ENCODE measurements at places on chromosomes 1 and 21.

GRCh38 chr1:58119971-58120370, 426.6 kb downstream of the OMA1 start:
- DNase-seq: no peak

- DNase-seq: no peak
Observed at GRCh38 chr21:25518491-25518911, 88.8 kb downstream of the MRPL39 start.

DNA sequence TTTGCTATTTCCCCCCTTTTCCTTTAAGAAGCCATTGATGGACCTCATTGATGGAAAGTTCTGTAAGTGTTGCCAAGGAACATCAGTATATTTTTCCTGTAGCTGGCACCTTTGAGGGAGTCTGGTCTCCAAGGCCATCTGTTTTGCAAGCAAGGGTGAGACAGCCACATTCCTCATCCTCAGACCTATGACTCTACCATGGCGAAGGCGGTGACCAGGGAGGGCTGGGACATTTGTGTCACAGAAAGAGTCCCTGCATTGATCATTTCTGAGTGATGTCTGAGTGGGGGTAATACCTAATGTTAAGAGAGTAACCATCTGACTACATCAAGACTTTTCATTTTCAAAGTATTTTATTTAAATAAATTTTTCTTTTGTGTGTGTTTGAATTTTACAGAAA, 35.4 kb downstream of the KIAA0040 start:
- no peak for DNase-seq

DNA sequence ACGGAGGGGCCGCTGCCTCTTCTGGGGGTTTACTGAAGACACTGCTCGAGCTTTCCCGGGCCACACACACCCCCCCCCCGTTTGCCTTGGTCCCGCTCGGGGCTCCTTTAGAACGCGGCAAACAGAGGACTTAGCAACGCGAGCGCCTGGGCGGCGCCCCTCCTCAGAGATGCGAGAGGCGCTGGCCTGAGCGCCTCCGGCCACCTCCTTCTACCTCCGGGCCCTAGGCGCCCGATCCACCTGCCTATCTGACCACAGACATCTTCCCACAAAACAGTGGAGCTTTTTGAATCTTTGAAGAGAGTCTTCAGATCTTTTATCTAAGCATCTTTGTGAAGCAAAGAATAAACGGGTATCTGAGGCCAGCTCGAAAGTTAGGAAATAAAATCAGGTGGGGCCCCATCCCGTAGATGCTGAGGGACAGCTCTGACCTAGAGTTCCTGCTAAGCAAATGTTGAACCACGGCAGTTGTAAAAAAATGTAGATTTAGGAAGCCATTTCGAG, 436 bp upstream of the TTLL7 start:
- no peak for DNase-seq

- DNase-seq: no peak
Observed at GRCh38 chr1:5331101-5331500, 661.1 kb downstream of the NPHP4 start.

DNA sequence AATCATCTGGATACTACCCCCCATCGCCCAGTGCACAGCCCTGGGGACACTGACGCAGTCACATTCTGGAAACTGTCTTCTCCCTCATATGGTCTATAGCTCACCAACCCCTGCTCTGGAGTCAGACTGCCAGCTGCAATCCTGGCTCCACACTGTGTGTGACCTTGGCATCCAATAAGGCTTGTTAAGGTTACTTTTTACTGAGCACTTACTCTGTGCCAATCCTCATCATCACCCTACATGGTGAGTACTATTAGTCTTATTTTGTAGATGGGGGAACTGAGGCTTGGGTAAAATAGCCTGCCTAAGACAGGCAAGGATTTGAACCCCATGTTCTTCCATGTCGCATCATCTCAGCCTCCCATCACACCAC, 34.9 kb downstream of the AHDC1 start:
- no peak for DNase-seq

DNA sequence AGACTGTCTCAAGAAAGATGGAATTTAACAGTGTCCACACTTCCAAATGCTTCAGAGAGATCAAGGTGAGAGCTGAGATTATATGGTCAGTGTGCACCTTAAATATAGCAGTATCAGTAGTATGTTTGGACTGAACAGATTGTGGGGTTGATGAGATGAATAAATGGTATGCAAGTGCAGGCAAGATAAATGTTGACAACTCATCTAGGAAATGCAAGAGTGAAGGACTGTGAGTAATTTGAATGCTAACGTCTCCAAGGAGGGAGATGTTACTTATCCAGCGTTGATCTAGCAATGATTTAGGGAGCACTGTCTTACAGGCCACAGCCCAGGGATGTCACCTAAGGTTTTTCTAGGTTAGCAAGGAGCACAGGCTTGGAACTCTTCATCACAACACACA, 170.7 kb upstream of the GALNT2 start:
- DNase-seq: no peak

GRCh38 chr1:75124510-75124909, 9.7 kb upstream of the LHX8 start:
- DNase-seq: no peak

- DNase-seq: no peak
Observed at GRCh38 chr1:47931395-47931794, 65.8 kb downstream of the TRABD2B start.

GRCh38 chr1:178077917-178078316, 16.0 kb upstream of the RASAL2 start:
- DNase-seq: no peak

GRCh38 chr1:116824631-116825206, 70.5 kb downstream of the CD2 start:
- DNase-seq: no peak

GRCh38 chr1:214213136-214213535, 67.8 kb upstream of the SMYD2 start:
- no peak for DNase-seq

- DNase-seq: peak; percentile 71
Observed at GRCh38 chr1:32215629-32216480, 6.3 kb downstream of the TMEM234 start.

DNA sequence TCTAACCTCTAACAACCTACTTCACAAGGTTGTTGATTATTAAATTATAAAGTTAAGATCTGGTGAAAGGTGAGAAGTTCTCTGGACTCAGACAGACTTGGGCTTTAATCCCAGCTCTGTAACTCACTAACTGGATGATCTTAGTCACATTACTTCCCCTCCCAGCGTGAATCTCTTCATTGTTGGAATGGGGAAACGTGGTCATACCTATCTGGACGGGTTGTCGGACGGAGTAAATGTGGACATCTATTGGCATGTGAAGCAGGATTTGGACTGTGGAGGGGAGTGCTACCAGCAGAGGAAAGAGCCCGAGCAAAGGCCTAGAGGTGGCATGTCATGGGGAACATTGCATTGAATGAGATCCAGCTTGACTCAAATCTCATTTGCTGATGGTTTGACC, 45.1 kb upstream of the RPL11 start:
- DNase-seq: no peak

DNA sequence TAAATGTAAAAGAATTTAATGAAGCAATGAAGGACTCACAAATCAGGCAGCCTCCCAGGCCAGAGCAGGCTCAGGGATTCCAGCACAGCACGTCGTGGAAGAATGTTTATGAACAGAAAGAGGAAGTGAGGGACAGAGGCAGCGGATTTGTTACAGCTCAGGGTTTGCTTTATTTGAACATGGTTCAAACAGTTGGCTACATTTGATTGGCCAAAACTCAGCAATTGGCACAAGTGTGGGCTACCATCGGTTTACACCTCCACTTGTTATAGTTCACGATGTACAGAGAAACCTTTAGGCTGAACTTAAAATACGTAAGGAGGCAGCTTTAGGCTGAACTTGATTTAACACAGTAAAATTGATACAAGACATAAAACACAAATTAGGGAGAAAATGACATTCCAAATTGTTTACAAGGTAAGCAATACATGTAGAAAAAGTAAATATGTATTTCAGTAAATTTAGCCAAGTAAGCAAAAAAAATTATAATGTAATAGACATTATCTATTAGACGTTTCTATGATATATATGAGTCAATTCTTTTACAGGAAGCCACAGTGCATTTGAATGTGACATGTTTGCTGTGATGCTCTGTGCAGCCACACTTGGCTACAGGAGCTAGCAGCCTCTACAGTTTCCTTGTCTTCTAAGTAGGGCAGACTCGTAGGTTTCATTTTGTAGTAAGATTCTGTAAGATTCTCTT, 126.5 kb downstream of the ADSS2 start:
- DNase-seq: peak; percentile 67

- no peak for DNase-seq
Observed at GRCh38 chr1:211543025-211543424, 35.9 kb downstream of the SLC30A1 start.

DNA sequence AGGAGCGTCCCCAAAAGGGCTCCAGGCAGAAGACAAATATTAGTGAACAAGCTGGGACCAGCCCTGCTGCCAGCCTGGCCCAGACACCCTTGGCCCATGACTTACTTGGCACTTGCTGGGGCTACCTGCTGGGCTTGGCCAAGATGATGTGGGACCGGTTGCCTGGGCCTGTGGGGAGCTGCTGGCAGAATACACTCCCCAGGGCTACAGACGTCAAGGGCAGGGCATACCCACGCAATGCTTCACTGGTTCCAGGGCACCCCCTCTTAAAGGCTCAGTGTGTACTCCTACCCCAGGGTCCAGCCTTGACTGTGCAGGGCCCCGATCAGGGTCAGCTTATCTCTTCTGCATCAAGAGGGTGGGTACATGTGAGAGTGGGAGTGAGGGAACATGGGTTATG, 106.5 kb upstream of the SLC2A1 start:
- no peak for DNase-seq

- no peak for DNase-seq
Observed at GRCh38 chr21:45105906-45106485, 31.6 kb downstream of the ADARB1 start.

DNA sequence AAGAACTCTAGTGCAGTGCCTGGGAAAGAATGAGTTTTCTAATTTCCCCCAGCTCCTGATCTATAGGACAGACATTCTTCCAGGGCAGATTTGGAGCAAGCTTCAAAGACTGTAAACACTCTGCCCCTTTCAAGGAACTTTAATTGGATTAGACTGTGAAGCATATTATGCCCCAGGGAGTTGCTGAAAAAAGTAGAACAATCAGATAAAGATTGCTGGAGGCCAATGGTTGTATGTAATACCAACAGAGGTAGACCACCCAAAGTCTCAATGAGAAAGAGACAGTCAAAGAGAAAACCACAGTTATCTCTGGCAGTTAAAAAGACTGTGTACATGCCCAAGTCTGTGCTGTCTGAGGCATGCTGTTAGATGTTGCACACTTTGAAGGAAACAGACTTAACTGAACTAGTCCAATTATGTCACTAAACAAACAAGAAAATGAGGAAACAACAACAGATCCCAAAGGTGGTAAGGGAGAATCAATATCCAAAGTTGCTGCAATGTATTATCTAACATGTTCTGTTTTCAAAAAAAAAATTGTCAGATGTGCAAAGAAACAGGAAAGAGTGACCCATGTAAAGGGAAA, 24.4 kb downstream of the C4BPA start:
- DNase-seq: no peak
